ENCODE measurements at places on chromosomes 13 and 19.

- DNase-seq: no peak
These were observed 2549.4 kb downstream of the PCDH9 start for GRCh38 chr13:64680739-64681138.

DNA sequence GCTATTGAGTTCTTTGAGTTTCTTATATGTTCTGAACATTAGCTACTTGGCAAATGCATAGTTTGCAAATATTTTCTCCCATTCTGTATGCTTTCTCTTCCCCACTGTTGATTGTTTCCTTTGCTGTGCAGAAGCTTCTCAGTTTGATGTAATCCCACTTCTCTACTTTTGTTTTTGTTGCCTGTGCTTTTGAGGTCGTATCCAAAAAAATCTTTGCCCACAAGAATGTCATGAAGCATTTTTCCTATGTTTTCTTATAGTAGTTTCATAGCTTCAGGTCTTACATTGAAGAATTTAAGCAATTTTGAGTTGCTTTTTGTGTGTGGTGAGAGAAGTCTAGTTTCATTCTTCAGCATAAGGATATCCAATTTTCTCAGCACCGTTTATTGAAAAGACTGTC lies 536.7 kb upstream of the ARGLU1 start:
- no peak for DNase-seq

- no peak for DNase-seq
These were observed 185.0 kb downstream of the RFC3 start for GRCh38 chr13:34002924-34003323.

DNA sequence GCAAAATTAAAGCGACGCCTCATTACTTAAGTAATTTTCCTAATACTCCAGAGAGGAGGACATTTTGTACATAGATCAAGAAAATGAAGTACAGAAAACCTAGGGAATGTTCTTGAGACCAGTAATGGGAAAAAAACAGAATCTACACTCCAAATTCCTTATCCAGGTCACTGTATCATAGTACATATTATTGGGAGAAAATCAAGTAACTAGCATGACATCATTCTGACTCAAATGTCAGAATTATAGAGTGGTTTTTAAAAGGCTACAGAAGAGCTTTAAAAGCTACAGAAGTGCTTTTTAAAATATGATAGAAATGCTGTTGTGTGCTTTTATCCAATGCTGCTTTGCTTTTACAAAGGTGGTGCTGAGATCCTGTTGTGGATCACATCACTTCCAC lies 86.3 kb upstream of the SLC15A1 start:
- DNase-seq: no peak

GRCh38 chr13:33940256-33940655 lies 122.3 kb downstream of the RFC3 start:
- no peak for DNase-seq

- DNase-seq: no peak
These were observed 314.7 kb downstream of the OLFM4 start for GRCh38 chr13:53343361-53343744.

DNA sequence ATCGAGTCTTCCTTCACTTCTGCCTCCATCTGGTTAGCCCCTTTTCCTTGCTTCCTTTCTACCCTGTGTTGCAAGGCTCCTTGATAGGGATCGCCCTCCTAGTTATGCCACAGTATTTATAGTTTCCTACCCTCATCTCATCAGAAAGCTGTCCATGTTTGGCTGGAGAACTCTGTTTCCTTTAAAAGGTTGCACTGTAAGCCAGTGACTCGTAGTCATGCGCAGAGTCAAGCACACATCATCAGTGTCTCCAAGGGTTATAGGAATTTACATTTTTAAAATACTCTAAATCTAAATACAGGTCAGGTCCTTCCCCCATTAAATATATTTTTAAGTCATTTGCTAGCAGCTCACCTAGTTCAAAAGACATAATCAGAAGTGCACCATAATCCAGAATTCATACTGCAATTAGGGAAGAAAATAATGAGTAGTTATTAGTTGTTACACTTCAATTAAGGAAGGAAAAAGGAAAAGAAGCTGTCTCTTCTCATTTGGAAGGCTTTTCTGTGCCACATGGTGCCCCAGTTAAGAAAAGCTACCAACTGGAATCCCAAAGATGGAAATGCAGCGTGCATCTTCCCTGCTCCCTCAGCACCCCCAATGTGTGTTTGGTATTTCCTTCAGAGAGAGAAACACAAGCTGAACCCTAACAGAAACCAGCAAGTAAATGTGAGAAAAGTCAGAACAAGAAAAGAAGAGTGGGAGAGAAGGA lies 81.0 kb downstream of the GPR12 start:
- no peak for DNase-seq

GRCh38 chr13:24353736-24354135 lies 44.4 kb downstream of the C1QTNF9 start:
- DNase-seq: no peak

DNA sequence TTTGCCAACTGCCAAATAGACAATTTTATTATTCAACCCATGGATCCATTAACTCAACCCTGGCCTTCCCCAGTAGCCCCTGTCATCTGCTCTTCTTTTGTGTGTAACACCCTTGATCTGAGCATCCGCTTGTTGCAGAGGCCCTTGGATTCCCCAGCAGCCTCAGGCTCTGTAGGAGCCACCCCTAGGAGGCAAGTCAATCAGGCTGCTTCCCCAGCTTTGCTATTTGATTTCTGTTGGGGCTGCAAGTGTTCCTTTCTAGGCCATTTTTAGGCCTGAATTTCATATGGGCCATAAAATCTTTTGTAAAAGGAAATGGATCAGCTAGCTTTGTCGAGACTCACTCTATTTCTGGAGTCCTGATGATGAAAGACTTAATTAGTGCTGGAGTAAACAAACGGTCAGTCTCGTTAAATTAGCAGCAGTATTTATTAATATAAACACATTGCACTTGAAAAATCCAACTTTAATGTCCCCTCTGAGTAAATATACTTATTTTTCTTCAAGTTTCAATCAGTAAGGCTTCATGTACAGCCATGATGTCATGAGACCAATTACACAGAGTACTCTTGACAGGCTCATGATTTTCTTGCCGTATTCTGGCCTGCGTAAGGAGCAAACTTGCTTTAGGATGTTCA lies 105.3 kb downstream of the RGCC start:
- DNase-seq: no peak

DNA sequence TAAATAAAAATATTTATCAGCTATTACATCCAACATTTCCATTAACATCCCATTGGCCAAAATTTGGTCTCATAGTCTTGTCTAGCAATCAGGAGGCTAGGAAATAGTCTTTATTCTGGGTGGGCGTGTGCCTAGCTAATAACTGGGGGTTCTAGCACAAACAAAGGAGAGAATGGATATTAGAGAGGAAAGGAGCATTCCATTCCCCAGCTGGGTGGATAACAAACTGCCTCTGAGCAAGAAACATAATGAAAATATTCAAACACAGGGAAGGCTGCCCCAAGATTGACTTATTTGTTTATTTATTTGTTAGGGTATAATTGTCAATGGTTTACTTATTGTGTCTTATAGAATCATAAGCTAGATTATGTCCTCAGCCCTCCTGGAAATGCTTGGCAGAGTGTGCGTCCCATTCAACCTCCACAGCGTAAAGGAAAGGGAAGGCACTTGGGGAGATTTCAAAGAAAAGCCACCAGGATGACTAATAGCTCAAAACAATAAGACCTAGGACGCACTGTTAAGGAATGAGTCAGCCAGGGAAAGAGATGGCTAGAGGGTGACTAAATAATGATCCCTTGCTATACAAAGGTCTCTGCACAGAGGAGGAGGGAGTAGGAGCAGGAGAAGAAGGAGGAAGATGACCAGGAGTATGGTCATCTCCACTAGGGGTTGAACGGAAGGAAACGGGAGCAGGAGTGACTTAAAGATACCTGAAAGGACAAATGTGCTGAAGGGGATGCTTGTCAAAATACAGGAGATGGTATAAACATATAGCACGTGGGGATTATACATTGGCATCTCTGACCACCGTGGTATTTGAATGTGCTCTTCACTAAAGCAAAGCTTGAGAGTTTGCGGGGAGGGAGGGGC lies 23.5 kb upstream of the USP12 start:
- no peak for DNase-seq

DNA sequence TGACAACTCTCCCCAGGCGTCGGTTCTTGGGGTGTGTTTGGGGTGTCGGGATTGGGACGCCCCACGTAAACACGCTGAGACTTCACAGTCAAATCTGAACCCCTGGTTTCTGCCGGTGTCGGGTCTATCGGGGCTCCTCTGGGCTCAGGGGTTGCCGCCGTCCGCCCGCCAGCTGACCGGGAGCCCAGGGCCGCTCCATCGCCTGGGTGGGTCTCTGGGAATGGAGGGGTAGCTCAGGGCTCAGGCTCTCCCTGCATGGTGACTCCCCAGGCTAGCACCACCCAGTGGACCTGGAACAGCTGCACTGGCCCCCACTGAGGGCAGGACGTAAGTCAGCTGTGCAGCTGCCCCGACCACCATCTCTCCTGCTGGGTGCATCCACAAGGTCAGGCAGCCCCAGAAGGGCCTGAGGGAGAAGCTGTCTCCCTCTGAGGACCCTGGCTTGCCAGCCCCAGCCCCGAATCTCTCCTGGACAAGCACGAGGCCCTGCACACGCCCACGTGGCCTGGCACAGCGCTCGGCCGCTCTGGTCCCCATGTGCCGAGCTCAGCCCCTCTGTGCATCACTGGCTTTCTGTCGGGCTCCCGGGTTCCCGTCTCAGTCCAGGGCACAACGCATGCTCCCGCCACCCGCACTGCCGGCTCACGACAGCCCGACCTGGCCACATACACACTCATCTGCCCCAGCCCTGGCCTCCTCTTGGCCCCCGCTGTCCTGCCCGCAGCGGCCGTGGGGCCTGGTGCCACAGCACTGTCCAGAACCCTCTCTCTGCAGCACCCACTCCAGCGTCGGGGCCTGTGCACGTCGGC lies 6.1 kb downstream of the RNF126 start:
- DNase-seq: no peak

- DNase-seq: no peak
These were observed 322 bp downstream of the ZNF558 start for GRCh38 chr19:8831832-8832131.

DNA sequence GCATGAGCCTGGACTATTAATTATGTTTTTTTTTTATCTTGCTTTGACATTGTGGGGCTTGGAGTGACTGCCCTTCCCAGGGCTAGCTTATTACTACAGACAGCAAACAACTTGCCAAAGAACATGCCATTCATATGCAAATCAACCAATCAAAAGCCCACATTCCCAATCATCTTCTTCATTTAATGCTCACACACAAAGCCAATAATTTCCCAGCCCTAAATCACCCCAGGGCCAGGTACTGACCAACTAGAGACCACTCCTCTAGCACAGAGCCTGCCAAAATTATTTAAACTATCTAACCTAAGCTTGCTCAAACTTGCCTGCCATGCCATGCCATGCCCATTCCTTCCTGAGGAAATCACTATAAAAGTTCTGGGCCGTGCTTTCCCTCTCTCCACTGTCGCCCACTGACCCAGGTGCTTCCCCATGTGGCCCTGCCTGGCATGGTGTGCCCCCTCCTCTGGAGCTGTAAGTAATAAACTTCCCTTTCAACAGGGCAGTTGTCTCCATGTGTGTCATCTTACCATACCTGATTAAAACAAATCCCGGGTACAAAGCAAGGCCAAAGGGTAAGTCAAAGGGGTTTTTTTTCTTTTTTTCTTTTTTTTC lies 15.7 kb downstream of the PBX4 start:
- no peak for DNase-seq

DNA sequence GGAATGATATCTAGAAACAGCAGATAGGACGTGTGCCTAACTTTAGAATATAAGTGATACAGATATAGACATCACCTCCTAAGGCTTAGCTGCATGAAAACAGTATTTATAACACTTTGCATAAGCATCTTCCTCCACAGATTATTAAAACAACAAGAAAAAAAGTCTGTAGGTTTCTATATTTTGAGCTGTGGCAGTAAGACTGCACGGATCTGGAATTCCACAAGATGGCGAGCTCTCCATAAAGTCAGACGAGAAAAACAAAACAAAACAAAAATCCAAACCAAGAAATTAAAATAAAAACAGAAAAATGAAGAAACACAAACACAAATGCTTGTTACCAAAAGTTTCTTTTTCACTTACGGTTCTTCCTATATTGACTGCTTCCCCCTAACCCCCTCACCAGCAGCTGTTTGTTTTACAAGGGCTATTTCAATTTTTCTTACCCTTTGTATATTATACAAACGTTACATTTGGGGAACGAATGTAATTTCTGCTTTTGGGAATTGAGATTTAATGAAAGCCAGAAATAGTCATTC lies 285.8 kb downstream of the MYO16 start:
- no peak for DNase-seq

- no peak for DNase-seq
These were observed 7.9 kb upstream of the ZNF606 start for GRCh38 chr19:58010507-58010906.

DNA sequence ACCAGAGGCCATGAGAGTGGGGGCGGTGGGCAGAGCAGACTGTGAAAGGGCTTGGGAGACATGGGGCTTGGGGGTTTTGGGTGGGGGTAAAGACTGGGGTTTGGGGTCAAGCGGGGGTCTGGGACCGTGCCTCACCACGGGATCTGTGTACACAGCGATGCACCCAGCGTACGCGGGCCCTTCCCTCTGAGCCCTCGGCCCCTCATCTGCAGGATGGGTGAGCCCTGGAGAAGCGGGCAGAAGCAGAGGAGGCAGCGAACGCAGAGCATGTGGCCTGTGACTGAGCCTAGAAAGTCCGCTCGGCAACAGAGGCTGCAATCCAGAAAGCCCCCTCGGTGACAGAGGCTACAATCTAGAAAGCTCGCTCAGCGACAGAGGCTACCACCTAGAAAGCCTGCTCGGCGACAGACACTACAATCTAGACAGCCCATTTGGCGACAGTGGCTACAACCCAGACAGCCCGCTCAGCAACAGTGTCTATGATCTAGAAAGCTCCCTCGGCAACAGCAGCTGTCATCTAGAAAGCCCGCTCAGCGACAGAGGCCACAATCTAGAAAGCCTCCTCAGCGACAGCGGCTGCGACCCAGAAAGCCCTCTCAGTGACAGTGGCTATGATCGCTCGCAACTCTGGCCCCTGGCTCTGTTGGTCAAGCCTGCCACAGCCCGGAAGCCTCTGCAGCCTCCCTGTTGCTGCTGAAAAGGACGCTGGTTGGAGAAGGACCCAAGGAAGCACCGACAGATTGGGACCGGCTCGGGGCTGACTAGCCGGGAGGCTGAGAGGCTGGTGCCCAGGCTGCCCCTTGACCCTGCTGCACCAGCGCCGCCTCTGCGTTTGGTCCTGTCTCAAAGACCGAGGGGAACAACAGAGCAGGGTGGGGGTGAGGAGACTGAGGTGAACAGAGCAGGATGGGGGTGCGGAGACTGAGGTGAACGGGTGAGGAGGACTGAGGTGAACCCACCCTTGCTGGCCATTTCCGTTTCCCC lies 68.6 kb downstream of the SPACA7 start:
- DNase-seq: no peak

DNA sequence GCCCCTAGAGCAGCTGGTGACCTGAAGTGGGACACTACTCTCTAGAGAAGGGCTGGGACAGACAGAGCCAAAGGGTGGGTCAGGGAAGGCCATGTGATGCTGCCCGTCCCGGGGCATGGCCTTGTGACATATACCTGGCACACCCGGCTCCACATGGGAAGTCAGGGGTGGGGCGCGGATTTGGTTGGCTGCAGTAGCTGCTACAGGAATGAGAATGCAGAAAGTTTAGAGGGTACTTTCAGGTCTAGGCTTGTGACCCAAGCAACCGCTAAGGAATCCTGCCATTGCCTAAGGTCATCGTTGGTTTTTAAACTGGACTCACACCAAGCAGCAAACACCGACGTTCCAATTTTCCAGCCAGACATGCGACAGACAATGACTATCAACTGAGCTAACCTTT lies 25.9 kb downstream of the RCBTB2 start:
- no peak for DNase-seq

All from activated T-cell treated with anti-CD3 and anti-CD28 coated beads, Interleukin-2, amount 50 U/mL, for 1 hour (primary cell).